Activated CD4-positive, alpha-beta T cell treated with anti-CD3 and anti-CD28 coated beads, Interleukin-10, Interleukin-2, amounts not matched to agents 100 ng/mL and 50 ng/mL, durations not matched to agents 16 hours and 8 hours (primary cell): ENCODE measurements at places on chromosomes 2 and 18.

DNA sequence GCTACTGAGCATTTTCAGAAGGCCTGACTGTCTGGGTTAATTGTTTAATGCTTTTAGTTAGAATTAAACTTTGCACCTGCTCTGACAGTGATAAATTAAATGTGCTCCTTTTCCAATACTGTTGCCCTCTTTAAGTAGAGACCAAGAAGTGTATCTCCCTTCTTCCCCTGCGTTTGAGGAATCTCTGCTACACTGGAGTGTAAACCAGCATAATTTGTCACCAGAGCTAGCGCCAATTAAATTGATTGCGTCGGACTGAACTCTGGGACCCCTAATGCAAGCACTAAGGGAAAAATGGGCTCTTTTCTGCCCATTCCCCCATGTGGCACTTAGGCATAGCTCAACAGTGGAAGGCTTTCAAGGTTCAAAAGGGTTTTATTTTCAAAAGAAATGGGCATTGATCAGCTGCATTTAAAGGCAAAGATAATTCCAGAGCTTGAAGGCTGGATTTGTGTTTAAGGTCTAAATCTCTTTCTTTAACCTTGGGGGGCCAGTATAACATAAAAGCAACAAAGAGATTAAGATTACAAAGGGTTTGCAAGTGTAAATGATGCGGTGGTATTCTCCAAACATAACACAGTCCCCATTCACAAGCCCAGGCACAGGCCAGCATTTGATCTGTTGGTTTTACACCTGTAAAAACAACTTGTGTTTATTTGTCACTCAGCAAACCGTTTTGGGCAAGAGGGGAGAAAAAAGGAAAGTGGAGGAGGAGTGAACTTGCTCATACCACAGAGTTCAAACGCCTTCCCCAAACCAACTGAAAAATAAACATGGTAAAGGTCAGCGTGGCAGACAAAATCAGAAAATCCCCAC, 427.6 kb downstream of the BCL11A start:
- DNase-seq, result no peak

GRCh38 chr2:69616755-69617154, 26.8 kb downstream of the AAK1 start:
- peak; percentile 64 for DNase-seq

DNA sequence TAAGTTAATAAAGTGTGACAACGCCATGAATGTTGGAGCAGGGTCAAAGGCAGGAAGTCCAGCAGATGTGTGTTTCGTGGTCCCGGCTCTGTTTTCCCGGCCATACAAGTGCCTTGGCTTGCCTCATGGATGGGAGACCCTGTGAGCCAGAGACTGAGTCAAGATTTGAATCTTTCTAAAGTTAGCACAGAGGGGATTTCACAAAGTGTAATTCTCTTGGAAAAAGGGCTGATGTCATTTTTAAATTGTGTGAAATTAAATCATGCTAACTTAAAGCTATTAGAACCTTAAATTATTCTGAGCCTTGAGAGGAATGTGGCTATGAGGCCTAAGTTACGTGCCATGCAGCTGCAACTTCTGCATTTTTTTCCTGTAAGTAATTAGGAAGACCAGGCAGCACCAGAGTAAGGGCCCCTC, 38.3 kb upstream of the RALBP1 start:
- DNase-seq, result no peak

- peak; percentile 73 for DNase-seq
Measured at GRCh38 chr2:120735746-120736170, at the start of gene GLI2. Gene GLI2, plus strand, starts transcription at chr2:120735868. Its CDS starts 61,453 bp downstream, at chr2:120797321.

DNA sequence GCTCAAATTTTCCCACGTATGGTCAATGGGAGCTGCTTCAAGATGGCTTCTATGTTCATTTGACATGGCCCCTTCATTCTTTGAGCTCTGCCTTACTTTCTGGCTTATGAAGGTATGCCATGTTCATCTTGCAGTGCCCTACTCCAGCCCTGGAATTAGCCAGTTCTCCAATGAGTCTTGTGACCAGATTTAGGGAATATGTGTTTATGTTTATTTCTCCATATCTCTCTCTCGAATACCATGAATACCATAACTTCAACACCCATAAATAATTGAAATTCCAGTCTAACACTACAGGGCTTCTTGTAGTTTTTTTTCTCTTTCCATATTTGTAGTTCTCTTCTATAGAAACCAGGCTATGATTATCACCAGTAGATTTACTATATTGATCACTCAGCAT, 39.7 kb downstream of the EPB41L5 start:
- DNase-seq, result no peak

DNA sequence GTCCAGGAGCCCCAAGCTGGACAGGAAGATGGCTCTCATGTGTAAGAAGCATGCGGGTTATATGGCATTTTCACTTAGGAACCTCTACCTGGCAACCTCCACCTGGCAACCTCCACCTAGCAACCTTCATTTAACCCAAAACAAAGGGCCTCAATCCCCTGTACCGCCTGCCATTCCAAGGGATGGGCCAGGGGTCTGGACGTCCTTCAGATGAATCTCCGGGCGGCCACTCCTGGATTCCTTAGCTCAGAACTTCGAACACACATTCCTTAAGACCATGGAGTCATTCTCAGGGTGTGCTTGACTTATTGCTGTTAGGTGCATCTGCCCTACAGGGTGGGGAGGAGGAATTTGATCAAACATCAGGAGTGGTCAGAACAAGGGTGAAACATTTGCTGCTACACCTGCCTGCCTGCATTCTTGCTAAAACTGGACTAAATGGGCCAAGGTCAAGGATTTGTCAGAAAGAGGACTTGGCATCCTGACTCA, 277.6 kb downstream of the PHLPP1 start:
- no peak for DNase-seq

GRCh38 chr2:129802290-129802689, 177.2 kb upstream of the RAB6C start:
- DNase-seq, result no peak

DNA sequence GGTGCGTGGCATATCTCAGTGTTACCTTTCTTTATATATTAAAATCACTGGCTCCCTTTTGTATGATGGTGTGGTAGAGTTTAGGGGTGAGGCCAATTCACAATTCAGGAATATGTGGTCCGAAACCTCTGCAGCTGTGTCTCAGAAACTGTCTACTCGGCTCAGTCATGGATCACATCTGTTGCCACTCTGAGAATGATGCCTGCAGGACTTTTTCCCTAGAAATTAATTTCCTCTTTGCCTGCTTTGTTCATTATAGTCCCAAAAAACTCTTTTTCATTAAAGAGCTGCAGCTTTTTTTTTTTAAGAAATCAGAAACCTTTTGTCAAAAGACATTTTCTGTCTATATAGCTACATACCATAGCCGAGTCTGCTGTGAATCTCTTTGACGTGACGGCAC, 104.9 kb upstream of the NFATC1 start:
- DNase-seq, result no peak

GRCh38 chr2:134287323-134287722, 33.5 kb downstream of the MGAT5 start:
- DNase-seq, result peak; percentile 67

DNA sequence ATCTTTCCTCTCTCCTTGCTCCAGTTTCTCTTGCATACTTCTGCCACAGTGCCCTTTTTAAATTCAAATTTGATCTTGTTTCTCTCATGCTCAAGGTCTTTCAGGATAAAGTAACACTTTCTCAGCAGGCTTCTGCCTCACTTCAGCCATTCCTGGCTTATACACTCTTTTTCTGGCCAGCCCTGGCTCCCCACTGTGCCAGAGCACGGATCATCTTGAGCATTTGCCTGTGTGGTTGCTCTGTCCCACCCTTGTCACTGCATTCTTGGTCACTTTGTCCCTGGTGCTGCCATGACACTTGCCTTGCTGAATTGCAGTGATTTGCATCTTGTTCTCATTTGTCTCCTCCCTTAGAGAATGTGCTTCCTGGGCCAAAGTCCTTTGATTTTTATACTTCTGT, 634.3 kb downstream of the TMEM182 start:
- DNase-seq, result no peak

DNA sequence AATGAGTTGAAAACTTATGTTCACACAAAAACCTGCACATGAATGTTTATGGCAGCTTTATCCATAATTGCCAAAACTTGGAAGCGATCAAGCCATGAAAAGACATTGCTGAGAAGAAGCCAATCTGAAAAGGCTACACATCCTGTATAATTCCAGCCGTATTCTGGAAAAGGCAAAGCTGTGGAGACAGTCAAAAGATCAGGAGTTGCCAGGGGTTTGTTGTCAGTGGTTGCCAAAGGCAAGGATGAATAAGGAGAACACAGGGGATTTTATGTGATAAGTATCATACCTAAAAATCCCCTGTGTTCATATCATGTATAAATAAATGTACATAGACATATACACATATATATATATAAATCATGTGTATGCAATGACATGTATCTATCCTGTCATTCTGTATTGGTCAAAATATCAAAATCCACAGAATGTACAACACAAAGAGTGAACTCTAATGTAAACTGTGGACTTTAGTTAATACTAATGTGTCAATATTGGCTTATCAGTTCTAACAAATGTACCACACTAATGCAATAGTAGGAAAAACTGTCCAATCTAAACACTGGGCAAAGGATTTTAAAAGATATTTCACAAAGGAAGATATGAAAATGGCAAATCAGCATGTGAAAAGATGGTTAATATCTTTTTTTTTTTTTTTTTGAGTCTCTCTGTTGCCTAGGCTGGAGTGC, 75.8 kb downstream of the PTRHD1 start:
- DNase-seq, result no peak
